ENCODE measurements at places on chromosomes 2 and 18.

GRCh38 chr2:24351981-24352380 is 8.4 kb downstream of the ITSN2 start:
- no peak for DNase-seq

DNA sequence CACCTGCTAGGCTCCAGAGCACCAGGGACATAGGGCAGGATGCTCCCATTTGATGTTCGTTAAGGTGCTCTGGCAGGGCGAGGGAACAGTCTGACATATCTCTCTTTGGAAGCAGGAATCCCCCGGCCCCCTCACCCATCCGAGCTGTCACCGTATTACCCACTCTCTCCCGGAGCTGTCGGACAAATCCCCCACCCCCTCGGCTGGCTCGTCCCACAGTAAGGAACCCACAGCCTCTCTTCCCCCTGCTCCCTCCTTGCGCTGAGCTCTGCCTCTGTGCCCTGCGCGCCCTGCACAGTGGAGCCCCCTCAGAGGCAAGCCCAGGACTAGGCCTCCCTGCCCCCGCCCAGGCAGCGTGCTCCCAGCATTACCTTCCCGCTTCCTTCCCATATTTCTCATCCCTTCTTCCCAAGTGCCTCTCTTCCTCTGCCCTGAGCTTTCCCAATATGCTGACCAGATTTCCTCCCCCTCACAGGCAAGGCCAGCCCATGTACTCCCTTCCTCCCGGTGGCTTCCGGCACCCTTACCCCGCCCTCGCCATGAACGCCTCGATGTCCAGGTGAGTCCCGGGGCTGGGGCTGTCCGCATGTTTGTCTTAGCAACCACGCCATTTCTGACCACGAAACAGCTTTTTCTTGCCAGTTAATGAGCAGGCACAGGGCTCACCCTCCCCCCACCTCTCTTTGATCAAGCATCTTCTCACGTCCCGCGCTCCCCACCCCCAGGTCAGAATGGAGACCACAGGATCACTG is 23.8 kb downstream of the TGOLN2 start:
- DNase-seq: no peak

DNA sequence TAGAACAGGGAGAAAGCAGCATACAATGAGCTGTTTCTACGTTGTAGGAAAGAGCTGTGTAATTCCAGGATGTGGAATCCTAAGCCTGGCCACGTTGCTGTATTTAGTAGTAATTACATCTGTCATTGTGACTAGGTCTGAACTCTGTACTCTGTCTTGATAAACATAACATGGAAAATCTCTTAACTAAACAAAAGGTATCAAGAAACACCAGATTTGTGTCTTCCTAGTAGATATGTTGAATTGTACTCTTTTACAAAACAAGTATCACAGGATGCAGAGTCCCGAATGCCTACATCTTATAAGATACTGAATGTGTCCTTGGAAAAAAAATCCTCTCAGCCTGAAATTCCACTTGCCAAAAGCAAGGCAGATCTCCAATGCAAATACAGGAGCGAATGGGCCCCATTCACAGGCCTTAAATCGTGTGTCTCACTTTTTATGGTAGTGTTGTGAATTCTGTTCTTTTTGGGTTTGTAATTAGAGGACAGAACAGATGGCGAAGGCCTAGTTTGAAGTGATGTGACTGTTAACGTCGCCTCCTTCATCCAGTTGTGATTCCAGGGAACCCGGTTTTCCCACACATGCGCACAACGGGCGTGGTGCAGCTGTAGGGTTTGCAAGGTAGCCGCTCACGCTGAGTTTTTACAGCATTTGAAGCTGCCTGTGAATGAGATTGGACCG is 246.5 kb downstream of the GBX2 start:
- DNase-seq: no peak

DNA sequence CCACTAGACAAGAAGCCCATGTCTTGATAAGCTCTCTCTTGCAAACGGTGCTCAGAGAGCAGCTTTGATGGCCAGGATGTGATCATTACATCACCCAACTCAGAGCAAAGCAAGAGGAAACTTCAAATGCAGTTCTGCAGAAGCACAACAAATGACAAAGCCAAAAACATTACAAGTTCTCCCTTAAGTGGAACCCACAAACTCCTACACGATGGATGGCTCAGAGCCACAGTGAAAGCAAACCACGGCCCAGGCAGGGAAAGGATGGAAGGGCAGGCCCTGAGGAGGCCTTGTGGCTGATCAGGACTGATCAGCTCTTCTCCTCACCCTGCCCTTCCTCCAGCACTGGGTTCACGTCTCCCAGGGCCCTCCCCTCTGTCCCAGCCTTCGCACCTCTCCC is 326.4 kb downstream of the EIPR1 start:
- DNase-seq: no peak

DNA sequence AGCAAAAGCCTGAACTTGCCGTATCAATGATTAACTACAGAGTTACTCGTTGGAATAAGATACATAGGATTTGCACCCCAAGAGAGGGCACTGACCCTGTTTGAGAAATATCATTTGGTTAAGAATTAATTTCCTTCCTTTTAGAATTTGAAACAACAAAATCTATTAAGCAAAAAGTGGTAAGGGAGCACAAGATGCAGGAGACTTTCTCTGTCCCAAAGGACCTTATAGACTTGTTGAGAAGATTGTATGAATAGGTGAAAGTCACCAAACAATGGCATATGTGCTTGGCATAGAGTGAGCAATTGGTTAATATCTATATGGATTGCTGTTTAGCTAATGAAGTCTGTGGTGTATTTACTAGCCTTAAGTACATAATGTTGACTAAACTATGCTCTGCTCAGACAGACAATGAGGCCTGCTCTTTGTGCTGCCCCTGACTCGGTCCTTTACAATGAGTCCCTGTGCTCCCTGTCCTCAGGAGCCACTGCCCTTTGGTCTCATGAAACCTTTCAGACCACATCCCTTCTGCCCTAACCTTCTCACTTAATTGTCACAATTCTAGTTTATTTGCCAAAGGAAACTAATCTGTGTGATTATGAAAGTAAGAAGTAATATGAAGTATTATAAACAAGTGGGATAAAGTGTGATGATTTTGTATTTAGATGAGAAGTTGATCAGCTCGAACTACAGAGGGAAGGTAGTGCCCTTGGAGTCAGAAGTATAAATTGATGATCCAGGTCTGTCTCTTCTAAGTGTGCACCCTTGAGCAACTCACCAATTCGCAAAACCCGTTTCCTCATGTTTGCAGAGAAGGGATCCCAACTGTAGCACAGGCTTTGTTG is 21.2 kb upstream of the HNMT start:
- no peak for DNase-seq

DNA sequence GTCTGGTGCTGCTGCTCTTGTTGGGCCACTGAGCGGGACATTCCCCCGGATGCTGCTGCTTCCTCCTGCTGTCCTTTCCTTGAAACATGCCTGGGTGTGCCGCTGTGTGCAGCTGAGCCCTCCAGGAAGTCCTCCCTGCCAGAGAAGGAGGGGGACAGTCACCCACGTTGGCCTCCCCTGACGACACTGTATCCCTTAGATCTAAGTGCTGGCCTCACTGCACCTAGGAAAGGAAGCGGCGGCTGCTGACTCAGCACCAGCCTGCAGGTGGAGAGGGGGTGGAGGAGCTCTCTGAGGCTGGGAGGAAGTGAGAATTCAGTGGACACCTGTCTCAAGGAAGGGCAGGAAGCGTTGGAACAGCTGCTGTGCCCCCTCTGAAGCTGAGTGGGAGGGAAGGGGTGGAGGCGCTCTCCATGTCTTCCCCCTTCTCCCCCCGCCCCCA is 239.8 kb downstream of the HAUS1 start:
- DNase-seq: peak; percentile 35

DNA sequence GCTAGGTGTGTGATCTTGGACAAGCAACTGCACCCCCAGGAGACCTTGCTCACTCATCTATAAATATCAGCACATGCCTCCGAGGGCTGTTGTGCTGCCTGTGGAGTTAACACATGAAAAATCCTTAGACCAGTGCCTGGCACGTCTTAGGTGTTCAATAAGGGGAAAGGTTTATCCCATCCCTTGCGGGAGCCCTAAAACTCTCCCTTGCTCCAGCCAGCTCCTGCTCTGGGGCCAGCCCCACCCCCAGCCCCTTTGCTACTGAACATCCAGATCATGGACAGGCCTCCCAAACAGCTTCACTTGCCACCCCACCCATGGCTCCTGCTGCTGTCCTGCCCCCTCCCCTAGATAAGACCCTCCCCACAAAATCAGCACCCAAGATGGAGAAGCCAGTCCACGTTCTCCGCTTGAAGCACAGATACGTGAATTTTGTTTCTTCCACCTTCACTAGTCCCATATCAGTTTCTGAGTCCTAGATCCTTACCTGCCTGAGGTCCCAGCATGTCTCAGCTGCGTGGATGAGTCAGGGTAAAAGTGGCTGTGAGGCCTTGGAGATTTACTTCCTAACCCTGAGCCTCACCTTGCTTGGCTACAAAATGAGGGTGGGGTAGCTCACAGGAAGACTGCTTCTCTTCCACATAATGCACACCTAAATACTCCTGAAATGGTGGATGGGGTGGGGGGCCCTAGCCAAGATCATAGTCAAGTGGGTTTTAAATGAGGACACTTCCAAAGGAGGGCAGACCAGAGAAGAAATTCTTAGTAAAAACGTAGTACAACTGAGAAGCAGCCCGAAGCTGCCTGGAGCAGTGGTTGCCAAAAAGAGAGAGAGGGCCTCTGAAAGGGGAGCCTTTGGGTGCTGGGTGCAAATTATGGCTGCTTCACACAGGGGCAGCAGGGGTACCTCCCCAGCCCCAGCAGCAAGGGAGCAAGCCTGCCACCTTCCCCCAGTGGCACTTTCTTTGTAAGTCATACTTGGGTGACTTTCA is 40.4 kb downstream of the C1QL2 start:
- DNase-seq: no peak

GRCh38 chr2:28746429-28747111 is 5.1 kb upstream of the PPP1CB start:
- no peak for DNase-seq

DNA sequence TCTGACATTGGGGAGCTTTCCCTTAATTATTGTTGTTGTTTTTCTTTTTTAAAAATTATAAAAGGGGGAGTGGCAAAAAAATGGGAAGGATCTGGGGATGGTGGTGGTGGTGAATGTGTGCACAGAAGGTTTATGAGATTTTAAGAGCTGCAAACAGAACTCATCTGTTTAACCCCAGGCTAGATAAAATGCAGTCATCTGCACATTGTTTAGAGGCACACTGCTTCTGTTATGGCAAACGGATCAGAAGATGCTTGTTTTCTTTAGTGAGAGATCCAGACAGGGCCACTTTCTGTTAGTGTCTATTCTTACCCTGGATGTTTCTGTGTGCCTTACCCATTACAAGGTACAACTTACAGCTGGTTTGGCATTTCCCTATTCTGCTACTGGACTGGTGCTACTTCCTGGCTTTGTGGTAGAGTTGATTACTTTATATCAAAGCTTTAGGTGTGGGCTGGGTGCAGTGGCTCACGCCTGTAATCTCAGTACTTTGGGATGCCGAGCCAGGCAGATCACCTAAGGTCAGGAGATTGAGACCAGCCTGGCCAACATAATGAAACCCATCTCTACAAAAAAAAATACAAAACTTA is 68.2 kb upstream of the NRP2 start:
- DNase-seq: no peak

GRCh38 chr18:697800-698199 is 14.6 kb downstream of the ENOSF1 start:
- DNase-seq: no peak

DNA sequence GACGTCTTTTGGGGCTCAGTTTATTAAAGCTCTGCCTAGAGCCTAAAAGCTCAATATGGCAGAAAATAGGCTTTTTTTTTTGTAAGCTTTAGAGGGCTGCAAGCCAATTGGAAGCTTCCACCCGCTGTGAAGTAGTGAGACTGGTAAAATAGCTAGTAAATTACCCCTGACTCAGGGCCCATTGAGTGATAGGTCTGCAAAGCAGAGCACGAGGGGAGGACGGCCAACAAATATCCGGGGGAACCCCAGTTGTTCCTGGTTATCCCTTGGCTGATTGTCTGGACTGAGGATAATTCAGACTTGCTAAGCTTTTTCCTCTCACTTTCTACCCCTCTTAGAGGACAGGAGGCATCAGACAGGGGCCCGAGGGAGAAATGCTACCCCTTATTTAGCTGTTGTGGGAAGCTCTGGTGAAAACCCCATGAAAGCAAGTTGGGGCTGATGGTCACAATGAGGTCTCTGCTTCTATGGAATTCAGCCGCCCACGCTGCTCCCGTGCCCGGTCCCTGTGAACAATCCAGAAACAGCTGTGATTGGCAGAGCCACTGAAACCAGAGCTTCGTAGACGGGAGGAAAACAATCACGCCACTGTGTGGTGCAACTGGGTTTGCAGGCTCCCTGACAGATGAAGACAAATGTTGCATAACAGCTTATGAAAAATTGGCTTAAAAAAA is 141.9 kb upstream of the LGALSL start:
- DNase-seq: no peak

DNA sequence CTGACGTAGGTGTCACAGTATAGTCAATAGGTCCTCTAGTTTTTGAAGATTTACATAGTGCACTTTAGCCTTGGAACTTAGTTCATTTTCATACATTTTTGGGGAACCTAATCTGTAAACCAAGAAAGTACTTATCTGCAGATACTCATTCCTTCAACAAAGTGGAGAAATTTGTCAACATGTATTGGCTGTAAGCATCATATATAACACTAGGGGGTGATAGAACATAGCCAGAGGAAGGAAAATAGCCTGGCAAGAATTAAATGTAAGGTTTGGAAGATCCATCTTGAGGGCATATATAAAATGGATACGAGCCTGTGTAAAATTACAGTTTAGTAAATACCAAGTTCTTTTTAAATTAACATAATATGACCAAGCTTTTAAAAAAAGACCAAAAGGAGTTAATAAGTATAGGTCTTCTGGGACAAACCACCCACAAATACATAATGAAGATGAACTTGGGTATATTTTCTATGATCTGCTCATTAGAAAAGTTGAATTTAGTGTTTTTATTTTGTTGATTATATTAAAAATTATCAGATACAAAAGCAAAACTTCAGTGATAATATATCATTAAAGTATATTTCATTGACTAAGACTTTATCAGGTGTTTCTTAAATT is 18.2 kb downstream of the RPL37A start:
- DNase-seq: no peak

GRCh38 chr2:39160982-39161381 is 40.1 kb upstream of the SOS1 start:
- no peak for DNase-seq

GRCh38 chr2:175309799-175310198 is 128.3 kb upstream of the ATP5MC3 start:
- no peak for DNase-seq

DNA sequence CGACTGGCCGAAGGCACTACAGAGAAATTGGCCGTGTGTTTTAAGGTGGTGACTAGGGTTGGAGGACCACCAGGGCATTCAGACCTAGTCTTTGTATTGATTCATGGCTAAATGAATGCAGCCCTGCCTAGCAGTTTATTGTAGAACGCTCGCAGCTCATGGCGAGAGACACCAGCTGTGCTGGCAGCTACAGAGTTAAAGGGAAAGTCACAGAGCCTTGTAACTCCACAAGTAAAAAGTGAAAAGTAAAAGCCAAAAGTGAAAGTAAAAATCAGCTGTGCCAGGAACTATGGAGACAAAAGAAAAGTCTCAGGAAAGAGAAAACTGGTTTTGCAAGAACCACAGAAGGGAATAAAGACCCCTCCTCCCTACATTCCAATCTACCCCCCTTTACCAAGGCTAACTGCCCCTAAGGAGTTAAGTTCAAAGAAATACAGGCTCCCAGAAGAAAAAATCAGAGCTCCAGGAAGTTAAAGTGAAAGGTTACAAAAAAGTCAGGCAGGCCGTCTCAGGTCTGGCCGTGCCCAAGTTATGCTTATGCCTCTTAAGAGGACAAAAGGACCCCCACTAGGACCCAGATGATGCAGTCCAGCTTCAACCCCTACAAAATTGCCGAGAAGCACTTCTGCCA is 46.4 kb upstream of the SELENOI start:
- peak; percentile 18 for DNase-seq

All from stimulated activated CD4-positive, alpha-beta T cell treated with anti-CD3 and anti-CD28 coated beads, Interleukin-4, amount 100 ng/mL, for 24 hours (primary cell).